ENCODE measurements at places on chromosomes 12 and 14. TPM values are rescaled to one million over a fixed set of nuclear protein-coding genes. Genes with fewer than 3 reads are reported as not detected.

DNA sequence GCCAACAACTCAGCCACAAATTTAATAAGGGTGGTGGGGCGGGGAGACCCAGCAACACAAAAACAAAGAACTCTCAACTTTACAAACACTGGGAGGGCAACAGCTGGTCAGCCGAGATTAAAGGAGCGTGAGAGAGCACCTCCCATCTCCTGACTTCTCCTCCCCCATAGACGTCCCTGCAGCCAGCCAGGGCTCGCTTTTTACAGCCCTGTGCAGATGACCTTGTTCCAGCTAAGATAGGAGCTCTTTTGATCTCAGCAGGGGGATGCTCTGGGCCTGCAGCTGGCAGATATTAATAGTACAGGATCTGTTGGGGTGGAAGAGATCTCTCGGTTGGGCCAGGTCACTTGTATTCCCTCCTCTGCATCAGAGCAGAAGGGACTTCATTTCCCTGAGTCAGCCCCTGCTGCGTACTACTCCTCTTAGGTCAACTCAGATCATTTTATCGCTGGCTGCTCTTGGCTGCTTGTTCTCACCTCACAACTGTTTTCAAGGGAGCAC is 475.8 kb downstream of the RAD51B start:
- no peak for DNase-seq

GRCh38 chr12:112275207-112275606 is 107.0 kb downstream of the HECTD4 start:
- DNase-seq, result peak; percentile 26

GRCh38 chr12:111395336-111396187 is 10.2 kb upstream of the SH2B3 start:
- DNase-seq, result no peak

GRCh38 chr12:67586951-67587350 is 61.6 kb upstream of the DYRK2 start:
- no peak for DNase-seq

DNA sequence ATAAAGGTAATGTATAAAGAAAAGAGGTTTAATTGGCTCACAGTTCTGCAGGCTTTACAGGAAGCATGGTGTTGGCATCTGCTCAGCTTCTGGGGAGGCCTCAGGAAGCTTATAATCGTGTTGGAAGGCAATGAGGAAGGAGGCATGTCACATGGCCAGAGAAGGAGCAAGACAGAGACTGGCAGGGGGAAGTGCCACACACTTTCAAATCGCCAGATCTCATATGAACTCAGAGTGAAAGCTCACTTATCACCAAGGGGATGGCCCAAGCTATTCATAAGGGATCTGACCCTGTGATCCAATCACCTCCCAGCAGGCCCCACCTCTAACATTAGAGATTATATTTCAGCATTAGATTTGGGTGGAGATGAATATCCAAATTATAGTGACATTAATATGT is 26.3 kb downstream of the LDHB start:
- DNase-seq, result no peak

- no peak for DNase-seq
These were observed 26.2 kb upstream of the ETNK1 start for GRCh38 chr12:22598763-22599161.

GRCh38 chr12:127925971-127926370 is 341.0 kb upstream of the TMEM132C start:
- DNase-seq, result no peak

GRCh38 chr14:76112889-76113624 is 38.7 kb upstream of the GPATCH2L start:
- DNase-seq, result no peak

DNA sequence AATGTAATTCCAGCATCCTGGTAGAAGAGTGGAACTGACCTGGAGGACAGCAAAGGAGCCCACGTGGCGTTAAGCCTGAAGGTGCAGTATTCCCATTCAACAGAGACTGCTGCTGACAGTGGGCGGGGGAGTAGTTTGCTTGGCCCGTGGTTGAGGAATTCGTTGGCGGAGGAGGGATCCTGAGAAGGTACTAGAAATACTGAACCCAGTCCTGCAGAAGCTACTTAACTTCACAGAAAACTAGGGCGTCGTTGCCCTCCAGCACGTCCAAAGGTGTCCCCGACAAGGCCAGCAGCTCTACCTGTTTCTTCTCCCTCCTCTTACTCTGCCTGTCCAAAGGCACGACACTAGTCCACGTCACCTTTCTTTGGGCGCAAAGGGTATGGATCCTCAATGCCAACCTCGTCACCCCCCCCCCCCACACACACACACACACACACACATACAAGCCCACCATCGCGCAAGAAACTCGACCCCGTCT is 303 bp downstream of the PUS7L start:
- DNase-seq, result peak; percentile 18

DNA sequence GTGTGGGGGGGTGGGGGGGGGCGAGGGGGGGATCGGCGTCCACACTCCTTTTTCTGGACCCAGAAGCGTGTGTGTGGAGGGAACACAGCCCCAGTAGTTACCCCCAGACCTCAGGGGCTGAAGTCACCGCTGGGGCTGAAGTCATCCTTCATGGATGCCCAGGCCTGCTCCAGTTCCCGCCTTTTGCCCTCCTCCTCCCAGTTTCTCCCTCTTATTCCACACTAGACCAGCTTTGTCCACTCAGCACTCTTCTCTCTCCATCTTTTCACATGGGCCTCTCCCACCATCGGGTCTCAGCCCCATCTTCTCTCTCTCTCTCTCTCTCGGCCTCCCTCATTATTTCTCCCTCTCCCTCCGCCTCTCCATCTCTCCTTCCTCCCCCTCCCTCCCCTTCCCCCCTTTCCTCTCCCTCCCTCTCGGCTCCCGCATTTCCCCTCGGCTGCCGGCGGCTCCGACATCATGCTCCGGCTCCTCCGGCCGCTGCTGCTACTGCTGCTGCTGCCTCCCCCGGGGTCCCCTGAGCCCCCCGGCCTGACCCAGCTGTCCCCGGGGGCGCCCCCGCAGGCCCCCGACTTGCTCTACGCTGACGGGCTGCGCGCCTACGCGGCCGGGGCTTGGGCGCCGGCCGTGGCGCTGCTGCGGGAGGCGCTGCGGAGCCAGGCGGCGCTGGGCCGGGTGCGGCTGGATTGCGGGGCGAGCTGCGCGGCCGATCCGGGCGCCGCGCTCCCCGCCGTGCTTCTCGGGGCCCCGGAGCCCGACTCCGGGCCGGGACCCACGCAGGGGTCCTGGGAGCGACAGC is at the start of gene P3H3:
P3H3 (plus strand) TSS at position 426 of the 799 bp plus-strand sequence; CDS start at position 460, 34 bp downstream.
- DNase-seq, result no peak

DNA sequence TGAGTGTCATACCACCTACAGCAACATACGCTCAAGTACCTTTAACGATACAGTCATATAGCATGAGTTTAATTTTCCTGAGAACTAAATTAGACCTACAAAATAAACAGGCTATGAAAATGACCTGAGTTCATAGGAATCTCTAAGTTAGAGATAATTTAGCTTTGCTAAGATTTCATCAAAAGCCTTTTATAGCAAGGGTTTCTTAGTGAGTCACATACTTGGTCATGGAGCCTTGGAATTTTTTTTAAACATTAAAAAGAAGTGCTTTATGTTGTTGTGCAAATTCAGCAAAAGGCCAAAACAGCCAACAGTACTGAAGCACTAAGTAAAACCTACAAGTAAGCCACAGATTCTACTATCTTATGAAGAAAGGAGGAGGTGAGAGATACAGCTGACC is 93.6 kb upstream of the FERMT2 start:
- no peak for DNase-seq

GRCh38 chr12:56644654-56645053 is 1.1 kb downstream of the ATP5F1B start:
- DNase-seq, result no peak

- no peak for DNase-seq
These were observed 19.8 kb downstream of the LEMD3 start for GRCh38 chr12:65189028-65189718.

DNA sequence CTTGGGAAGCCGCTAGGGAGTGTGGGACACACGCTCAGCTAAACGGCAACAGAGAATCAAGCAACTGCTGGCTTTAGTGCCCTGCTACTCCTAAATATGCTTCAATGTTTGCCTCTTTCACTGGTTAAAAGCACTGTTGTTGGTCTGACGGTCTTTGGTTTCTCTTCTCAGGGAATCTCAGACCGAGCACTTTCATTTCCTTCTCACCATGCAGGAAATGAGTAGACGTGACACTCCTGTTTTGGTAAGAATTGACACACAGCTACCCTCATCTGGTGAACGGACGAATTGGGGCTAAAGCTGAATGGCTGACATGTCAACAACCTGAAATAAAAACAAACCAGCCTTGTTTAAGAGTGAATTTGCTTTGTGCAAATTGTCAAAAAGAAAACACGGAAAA is 57.5 kb upstream of the PIWIL1 start:
- no peak for DNase-seq

GRCh38 chr12:1356285-1356684 is 238.1 kb downstream of the FBXL14 start:
- DNase-seq, result no peak

DNA sequence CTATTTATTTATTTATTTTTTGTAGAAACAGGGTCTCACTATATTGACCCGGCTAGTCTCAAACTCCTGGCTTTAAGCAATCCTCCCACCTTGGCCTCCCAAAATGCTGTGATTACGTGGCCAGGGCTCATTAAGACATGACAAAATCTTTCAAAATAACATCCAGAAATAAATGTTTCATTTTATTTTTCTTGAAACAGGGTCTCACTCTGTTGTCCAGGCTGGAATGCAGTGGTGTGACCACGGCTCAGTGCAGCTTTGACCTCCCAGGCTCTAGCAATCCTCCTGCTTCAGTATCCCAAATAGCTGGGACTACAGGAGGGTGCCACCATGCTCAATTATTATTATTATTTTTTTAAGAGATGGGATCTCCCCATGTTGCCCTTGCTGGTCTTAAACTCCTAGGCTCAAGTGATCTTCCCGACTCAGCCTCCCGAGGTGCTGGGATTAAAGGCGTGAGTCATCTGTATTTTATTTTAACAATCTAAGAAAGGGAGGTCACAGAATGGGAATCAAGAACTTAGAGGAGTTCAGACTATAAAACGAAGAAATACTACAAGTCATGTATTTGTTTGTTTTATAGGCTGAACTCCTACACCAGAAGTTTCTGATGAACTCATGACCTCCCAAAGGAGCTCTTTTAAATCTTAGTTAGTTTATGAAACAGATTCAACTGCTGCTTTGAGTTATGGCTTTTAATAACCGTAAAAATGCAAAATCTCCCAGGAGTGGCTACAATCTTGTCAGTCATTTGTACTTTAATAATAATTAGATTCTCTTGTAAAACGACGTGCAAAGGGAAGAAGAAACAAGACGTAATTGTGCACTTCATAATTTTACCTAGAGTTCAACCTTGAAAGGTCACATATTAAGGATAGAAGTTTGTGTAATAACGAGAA is 2.1 kb upstream of the TMEM263 start:
- DNase-seq, result no peak

DNA sequence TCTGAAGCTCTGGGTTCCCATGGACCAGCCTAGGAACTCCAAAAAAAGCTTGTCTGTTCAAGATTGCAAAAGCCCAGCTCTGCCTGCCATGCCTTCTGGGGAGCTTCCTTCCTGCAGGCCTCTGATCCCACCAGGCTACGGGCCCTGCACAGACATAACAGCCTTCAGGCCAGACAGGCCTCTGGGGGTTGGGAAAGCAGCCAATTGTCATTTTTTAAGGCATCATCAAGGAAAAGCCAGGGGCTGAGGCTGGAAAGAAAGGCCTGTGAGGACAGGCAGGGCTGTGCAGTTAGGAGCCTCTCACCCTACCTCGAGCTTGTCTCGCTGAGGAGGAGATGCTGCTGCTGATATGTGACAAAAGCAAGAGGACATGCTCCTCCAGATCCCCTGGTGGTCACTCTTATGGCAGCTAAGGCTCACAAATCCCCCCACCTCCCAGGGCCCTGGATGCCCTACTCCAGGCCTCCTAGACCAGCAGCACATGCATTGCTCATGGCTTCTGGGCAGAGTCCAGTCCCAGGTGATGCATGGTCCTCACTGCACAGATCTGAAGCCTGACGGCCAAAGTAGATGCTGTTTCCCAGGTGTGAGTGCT is 2.9 kb downstream of the TMEM229B start:
- no peak for DNase-seq

- no peak for DNase-seq
These were observed 518.2 kb downstream of the TMEM132D start for GRCh38 chr12:129385637-129385990.

GRCh38 chr12:109387425-109388166 is 39.9 kb downstream of the MYO1H start:
- no peak for DNase-seq

DNA sequence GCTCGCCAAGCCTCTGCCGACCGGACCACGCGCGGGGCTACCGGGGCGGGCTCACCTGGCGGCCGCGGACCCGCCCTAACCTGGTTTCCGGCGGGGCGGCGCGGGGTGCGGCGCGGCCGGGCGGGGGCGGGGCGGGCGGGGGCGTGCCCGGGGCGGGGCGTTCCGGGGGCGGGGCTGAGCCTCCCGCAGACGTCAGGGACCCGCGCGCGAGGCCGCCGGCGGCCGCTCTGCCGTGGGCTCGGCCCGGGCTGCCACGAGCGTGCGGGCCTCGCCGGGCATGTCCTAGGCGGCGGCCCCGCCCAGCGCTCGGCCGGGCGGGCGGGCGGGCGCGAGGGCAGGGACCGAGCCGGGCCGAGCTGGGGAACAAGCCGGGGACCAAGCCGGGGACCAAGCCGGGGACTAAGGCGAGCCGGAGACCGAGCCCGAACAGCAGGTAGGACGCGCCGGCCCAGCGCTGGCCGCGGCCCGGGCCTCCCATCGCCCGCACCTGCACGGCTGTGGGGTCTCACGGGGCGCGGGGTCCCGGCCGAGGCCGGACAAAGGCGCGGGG is at the start of gene CEP170B:
CEP170B (plus strand) TSS at position 188 of the 550 bp plus-strand sequence. CDS start 3,183 bp downstream, outside the sequence.
- DNase-seq, result peak; percentile 32

DNA sequence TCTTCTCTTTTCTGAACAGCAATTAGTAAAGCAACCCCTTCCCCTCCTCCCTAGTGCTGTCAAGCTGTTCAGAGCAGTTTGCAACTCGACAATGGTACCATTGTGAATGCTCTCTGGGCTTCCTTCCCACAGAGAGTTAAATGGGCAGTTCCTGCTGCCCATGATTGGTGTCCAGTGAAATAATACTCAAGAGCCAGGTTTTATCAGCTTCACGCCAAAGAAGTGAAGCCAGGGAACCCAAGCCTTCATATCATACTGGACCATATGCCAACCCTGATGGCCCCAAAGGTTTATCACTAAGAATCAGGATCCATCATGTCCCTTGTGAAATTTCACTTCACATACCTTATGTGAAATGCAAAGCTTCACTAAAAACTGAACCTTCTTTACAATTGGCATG is 24.7 kb downstream of the INSM2 start:
- no peak for DNase-seq

Gene CFAP251
- 7.0 TPM for total RNA-seq

Gene CPSF6
- 44.7 TPM for total RNA-seq

Gene ZBTB25
- 13.6 TPM for total RNA-seq

Gene PRH2
- total RNA-seq, result not detected

Gene NINJ2
- 1.7 TPM for total RNA-seq

Gene CRACR2A
- total RNA-seq, result 5.3 TPM

Gene TTC9
- total RNA-seq, result 8.1 TPM

Measured in mucosa of gallbladder (tissue), 1 donor.